Temporal lobe (tissue), 4 donors: ENCODE measurements at places on chromosomes 6 and 20. TPM values are rescaled to one million over a fixed set of nuclear protein-coding genes. Genes with fewer than 3 reads are reported as not detected.

PRL gene
- total RNA-seq: not detected

SLC17A2 gene
- not detected for total RNA-seq

RAET1L gene
- total RNA-seq: 0.25 TPM

CCDC170 gene
- 0.74 TPM for total RNA-seq

TPBG gene
- total RNA-seq: 3.7 TPM

TRIM40 gene
- not detected for total RNA-seq

FAM120B gene
- total RNA-seq: 36.4 TPM

NOX3 gene
- not detected for total RNA-seq

PHACTR2 gene
- 17.2 TPM for total RNA-seq

BPIFB4 gene
- total RNA-seq: not detected

GLP1R gene
- under 0.01 TPM for total RNA-seq

OR2J3 gene
- not detected for total RNA-seq

OR2H1 gene
- not detected for total RNA-seq

ZSCAN16 gene
- total RNA-seq: 6.9 TPM

HELZ2 gene
- total RNA-seq: 3.4 TPM

CLIC5 gene
- 2.5 TPM for total RNA-seq

PSORS1C1 gene
- total RNA-seq: not detected

ZNF292 gene
- total RNA-seq: 109 TPM

DEF6 gene
- 0.49 TPM for total RNA-seq

GPX5 gene
- total RNA-seq: not detected

NRSN1 gene
- 28.8 TPM for total RNA-seq

KIF25 gene
- total RNA-seq: 0.25 TPM

ABT1 gene
- 6.9 TPM for total RNA-seq

SLC12A5 gene
- total RNA-seq: 17.2 TPM

DEFB119 gene
- total RNA-seq: not detected

CST4 gene
- not detected for total RNA-seq

BNIP5 gene
- 0.25 TPM for total RNA-seq

HCRTR2 gene
- total RNA-seq: 13.3 TPM

PRDM13 gene
- not detected for total RNA-seq

EPHA7 gene
- 36.4 TPM for total RNA-seq
